ENCODE measurements at places on chromosomes 6 and 20. TPM values are rescaled to one million over a fixed set of nuclear protein-coding genes. Genes with fewer than 3 reads are reported as not detected.

The SGK2 gene
- total RNA-seq, result 26.2 TPM

The OPN5 gene
- not detected for total RNA-seq

GRCh38 chr20:34536798-34537394 lies 20.7 kb downstream of the DYNLRB1 start:
- peak; percentile 66 for DNase-seq

GRCh38 chr6:98970469-98970868 lies 22.7 kb upstream of the FBXL4 start:
- DNase-seq, result no peak

The RNF182 gene
- 0.18 TPM for total RNA-seq

DNA sequence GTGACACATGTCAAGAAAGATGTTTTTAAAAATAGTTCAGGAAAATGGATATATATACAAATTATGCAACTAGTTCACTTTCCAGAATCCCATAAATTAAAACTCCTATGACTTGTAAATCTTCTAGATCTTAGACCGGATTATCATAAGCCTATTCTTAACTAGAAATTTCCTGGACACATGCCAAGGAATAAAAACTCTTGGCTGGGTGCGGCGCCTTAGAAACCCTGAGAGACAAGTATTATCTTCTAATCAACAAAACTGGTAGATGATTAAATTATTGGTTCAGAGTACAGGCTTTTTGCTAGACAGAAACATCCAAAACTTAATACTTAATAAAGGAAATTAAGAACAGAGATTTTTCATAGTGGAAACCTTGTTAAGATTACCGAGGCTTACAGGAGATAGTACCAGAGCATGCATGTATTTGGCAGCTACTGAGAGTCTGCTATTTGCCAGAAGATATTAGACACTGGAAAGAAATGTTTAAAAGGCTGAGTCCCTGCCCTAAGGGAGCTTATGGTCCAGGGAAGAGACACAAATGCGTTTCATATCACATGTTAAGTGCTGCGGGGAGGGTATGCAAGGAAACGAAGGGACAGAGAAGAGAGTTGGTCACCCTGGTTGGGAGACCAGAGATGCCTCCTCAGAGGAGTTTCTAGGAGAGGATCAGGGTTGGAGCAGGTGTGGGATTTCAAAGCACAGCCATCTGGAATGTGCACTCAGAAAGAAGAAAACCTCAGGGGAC lies 46.5 kb upstream of the IFNGR1 start:
- DNase-seq, result no peak

- no peak for DNase-seq
Measured at GRCh38 chr20:47389867-47390347, 33.4 kb upstream of the ZMYND8 start.

GRCh38 chr6:33732817-33733708 lies 13.6 kb downstream of the IP6K3 start:
- no peak for DNase-seq

DNA sequence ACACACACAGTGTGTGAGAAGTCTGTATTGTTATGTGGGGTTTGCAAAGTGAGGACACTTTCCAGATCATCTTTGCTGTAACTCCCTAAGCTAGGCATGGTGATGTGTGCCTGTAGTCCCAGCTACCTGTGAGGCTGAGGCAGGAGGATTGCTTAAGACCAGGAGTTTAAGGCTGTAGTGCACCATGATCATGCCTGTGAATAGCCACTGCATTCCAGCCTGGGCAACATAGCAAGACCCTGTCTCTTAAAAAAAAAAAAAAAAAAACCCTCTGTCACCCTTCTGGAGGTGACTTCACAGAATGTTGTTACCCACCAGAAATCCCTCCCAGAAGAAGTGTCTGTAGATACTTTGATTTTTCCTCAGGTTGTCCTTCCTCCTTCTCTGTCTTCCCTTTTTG lies 14.9 kb downstream of the CASS4 start:
- DNase-seq, result no peak

DNA sequence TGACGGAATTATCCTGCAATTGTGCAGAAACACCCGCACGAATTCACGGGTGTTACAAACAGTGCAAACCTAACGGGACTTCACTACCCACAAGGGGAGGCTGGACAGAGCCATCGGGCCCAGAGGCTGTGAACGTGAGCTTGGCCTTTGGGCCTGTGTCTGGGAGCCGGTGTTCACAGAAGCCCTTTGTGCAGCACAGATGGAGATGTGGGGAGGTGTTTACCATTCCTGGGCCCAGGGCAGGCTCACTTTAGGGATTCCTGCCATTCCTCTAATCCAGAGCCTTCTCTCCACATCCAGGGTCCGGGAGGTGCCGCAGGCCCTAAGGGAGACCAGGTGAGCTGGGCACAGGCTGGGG lies 15.0 kb downstream of the COL9A3 start:
- no peak for DNase-seq

GRCh38 chr6:35057449-35058357 lies 83.4 kb downstream of the TCP11 start:
- DNase-seq, result peak; percentile 64

GRCh38 chr6:140012150-140012549 lies 637.7 kb upstream of the CITED2 start:
- no peak for DNase-seq

- no peak for DNase-seq
Measured at GRCh38 chr6:140879946-140880345, 1252.8 kb upstream of the GJE1 start.

The MGME1 gene
- total RNA-seq, result 6.4 TPM

The CDC25B gene
- 53.1 TPM for total RNA-seq

DNA sequence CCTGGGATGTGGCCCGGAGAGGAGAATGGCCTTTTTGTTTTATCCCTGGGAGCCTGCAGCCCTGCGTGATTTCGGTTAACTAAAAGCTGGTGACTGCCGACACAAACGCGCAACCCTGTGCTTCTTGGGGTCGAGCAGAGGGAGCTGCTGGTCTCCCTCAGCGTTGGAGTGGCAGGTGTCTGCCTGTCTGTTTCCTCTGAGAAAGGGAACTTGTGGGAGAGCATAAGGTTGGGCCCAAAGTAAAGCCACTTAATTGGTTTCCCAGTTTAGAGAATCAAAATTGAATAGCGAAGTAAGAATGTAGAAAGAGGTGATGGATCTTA lies 500 bp downstream of the LTV1 start:
- DNase-seq, result no peak

The CST2 gene
- not detected for total RNA-seq

The RBBP8NL gene
- total RNA-seq, result 0.55 TPM

The PPP1R14C gene
- 0.55 TPM for total RNA-seq

DNA sequence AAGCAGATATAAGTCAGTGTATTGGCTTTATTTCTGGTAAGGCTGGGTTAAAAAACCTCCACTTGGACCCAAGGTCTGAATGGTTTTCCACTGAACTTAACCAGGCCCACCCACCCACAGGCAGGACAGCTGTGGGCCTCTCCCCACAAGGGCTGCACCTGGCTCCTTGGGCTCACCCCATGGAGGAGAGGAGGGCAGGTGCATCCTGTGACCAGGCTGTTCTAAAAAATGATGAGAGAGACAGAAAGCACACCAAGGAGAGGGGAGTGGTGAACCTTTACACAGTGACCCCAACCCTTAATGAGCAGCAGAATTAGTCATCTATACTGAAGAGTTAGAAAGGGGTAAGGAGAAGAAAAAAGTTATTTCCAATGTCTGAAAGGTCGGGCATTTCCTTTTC lies 34.5 kb upstream of the DUSP22 start:
- DNase-seq, result no peak

- DNase-seq, result peak; percentile 81
Measured at GRCh38 chr6:41780551-41781365, at the start of gene PRICKLE4. TSS of gene PRICKLE4 (plus strand) at chr6:41780782. CDS start at chr6:41783474, 2,692 bp downstream.

DNA sequence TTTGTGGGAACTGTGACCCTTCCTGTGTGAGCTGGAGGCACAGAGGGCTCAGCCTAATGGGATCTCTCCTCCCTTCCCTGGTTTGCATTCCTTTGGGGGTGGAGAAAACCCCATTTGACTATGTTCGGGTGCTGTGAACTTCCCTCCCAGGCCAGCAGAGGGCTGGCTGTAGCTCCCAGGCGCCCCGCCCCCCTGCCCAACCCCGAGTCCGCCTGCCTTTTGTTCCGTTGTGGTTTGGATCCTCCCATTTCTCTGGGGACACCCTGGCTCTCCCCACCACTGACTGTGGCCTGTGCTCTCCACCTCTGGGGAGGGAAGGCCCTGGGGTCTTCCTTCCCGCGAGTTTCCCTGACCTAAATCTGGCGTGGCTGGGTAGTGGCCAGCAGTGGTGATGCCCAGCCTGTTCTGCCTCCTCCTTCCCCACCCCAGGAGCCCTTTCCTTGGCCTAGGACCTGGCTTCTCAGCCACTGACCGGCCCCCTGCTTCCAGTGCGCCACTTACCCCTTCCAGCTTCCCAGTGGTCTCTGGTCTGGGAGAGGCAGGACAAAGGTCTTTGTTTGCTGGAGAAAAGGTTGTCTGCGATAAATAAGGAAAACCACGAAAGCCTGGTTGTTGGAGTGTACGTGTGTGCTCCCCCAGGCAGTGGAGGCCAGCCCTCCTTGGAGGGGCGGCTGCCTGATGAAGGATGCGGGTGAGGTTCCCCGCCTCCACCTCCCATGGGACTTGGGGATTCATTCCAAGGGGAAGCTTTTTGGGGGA lies 4.9 kb downstream of the VEGFA start:
- DNase-seq, result peak; percentile 92

The TFEB gene
- total RNA-seq, result 12.9 TPM

- no peak for DNase-seq
Measured at GRCh38 chr6:117919275-117919674, 12.2 kb downstream of the SLC35F1 start.

- no peak for DNase-seq
Measured at GRCh38 chr6:99894815-99895214, 99.2 kb downstream of the MCHR2 start.

The LAMA2 gene
- 95.1 TPM for total RNA-seq

The FAM217B gene
- total RNA-seq, result 3.5 TPM

- no peak for DNase-seq
Measured at GRCh38 chr6:24959319-24959718, 23.6 kb upstream of the RIPOR2 start.

- no peak for DNase-seq
Measured at GRCh38 chr20:8435285-8436035, 303.4 kb downstream of the PLCB1 start.

- DNase-seq, result no peak
Measured at GRCh38 chr20:10429443-10429981, 4.5 kb downstream of the MKKS start.

DNA sequence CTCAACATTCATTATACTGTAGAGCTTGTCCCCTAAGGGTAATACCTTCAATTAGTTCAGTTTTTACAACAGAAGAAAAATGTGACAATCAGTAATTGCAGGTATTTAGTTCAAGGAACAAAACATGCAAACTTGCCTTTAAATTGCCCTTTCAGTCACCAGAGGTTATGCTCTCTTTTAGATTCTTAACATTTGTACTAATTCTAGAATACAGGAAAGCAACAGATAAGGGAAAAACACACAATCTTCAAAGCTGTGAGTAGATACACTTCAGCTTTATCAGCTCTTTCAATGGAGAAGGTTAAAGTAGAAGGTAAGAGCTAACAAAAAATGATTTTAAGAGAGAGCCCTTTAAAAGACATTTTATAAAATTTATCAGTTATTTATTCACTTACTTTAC lies 173.1 kb downstream of the HS3ST5 start:
- no peak for DNase-seq

The ID4 gene
- 22.0 TPM for total RNA-seq

DNA sequence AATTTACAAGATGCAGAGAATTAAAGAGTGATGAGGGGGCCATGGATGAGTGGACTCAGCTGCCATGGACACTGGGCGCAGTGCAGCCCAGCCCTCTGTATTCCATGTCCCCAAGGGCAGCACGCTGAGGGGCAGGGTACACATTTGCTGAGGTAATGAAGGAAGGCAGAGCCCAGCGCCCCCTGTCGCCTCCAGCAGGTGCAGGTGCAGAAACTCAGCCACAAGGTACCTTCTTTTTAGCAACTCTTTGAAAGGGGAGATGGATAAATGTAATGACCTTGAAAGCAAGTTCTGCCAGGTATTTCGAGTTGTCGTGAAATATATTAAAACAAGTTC lies 7.1 kb downstream of the CD93 start:
- no peak for DNase-seq

The HLA-DQB1 gene
- 4.5 TPM for total RNA-seq

Data from stomach (tissue), 19 donors.